Aorta (tissue), 5 donors: ENCODE measurements at places on chromosomes 1 and 21. TPM values are rescaled to one million over a fixed set of nuclear protein-coding genes. Genes with fewer than 3 reads are reported as not detected.

NFYC gene
- total RNA-seq = 56.4 TPM

- no peaks in the 10 kb centered on the region for H3K4me1 ChIP-seq
- no peaks in the 10 kb centered on the region for H3K36me3 ChIP-seq
- H3K27ac ChIP-seq = no peak overlapping the region
- no peak for DNase-seq
- H3K27me3 ChIP-seq = no peaks in the 10 kb centered on the region
Measured at GRCh38 chr1:162974810-162975209, 94.4 kb upstream of the RGS4 start.

INKA2 gene
- 14.8 TPM for total RNA-seq

MECR gene
- 22.5 TPM for total RNA-seq

DNA sequence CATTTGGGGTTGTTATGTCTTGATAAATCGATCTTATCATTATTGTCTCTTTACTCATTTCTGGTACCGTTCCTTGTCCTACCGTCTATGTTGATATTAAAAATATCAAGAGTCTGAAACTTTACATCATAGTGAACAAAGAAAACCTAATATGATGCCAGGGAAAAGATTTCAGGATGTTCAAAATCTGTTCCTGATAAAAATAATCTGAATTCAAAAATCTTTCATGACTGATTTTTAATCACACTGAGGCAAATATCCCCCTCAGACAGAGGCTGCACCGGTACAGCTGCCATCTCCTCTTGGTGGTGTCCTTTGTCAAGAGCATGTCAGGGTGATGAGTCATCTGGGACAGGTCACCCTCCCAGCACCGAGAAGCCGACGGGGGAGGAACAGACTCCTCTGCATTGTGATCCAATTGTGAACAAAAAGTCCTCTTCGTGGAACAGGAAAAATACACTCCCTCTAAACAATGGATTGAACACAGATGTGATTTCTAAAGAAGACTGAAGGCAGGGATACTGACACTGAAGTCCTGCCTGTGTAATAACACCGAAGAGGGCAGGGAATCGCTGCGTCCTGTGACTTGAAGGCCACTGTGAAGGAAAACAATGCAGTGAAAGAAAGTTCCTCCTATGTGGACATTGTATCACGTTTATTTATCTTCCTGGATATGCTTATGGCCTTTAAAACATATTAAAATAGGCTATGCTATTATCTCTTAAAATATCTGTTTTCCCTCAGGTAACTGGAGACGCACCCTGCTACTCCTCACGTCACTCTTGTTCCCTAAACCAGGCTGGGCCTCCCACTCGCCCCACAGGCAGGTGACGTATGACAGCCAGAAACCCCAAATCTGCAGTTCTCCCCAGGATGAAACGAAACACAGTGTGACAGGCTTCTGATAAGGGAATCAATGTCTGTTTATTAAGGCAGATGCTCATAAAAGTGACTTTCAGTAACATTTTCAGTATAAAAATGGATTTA lies 4.3 kb upstream of the SPATC1L start:
- H3K27ac ChIP-seq = no peak overlapping the region
- H3K36me3 ChIP-seq = no peaks in the 10 kb centered on the region

SH3D21 gene
- 6.9 TPM for total RNA-seq

PTGS2 gene
- 17.0 TPM for total RNA-seq

DNA sequence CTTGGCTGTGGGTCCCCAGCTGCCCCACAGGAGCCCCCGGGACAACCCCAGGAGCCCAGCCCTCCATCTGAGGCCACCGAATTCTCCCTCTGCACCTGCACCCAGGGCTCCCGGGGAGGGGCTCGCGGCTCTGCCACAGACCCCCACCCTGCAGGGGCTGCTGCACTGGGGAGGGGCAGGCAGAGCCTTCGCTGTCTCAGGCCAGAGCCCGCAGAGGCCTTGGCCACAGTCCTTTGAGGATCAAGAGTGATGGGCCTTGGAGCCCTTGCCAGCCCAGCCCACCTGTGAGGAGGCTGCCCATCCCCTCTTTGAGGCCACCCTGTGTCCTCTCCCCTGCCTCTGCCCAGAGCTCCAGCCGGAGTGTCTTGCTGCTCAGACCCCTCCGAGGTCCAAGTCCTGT lies 6.5 kb downstream of the PERM1 start:
- H3K27me3 ChIP-seq = no peaks in the 10 kb centered on the region
- H3K4me3 ChIP-seq = no peak overlapping the region
